ENCODE measurements at places on chromosomes 4 and X.

GRCh38 chr4:87188048-87188447 is 32.4 kb downstream of the KLHL8 start:
- DNase-seq, result no peak

DNA sequence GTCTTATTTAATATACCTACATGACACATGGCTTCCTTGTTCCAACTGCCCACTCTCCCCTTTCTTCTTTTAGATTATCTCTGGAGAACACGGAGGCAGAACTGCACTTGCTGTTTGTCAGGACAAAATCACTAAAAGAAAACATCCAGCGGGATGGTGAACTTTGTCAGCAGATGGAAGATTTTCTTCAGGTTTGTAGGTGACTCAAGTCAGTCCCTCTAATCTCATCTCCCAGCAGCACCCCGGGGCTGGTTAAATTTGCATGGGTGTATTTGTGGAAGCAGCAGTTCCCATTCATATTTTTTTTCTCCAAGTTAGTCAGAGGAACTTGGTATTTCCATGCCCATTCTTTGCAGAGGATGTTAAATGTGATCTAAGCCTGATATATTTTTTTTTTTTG is 31.8 kb downstream of the FHDC1 start:
- no peak for DNase-seq

GRCh38 chr4:42330002-42330592 is 67.2 kb upstream of the SHISA3 start:
- DNase-seq, result no peak

DNA sequence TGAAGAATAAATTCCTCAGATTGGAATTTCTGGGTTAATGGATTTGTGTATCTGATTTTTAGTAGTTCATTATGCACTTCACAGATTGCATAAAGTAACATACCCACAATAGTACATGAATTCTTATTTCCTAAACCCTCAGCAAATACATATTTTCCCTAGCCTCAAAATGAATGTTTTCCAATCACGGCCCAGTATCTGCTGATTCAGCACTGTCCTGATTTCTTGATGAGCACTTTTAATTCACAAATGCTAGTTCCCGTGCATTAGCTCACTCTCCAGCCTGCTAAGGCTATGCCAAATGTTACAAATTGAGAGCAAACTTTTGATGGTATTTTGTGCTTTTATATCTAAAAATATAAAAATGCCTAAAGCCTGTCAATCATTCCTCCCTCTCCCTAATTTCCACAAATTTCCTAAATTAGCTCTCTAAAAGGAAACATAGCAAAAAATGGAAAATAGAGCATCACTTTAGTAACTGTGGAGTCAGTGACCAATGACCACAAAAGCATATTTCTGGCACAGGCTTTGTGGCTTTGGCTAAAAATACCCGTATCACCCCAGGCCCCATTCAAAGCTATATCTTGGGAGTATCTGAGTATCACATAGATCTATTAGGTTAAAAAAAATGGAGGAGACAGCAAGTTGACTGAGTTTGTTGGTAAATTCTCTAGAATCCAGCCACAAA is 75.5 kb downstream of the NAF1 start:
- no peak for DNase-seq

DNA sequence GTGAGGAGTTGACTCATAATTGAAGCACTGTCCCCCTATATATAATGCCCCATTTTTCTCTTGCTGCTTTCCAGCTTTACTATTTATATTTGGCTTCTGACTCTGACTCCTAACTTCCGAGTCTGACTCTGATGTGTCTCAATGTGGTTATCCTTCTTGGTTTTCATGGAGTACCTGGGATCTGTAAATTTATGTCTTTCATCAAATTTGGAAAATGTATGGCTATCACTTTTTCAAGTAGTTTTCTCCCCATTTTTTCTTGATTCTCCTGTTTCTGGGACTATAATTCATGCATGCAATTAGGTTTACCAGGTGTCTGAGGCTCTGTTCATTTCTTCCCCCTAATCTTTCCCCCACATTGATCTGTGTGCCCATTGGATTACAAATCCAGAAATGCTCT is 156.8 kb upstream of the SFRP2 start:
- no peak for DNase-seq

- DNase-seq, result no peak
Measured at GRCh38 chrX:111504941-111505340, 6.5 kb upstream of the SERTM2 start.

DNA sequence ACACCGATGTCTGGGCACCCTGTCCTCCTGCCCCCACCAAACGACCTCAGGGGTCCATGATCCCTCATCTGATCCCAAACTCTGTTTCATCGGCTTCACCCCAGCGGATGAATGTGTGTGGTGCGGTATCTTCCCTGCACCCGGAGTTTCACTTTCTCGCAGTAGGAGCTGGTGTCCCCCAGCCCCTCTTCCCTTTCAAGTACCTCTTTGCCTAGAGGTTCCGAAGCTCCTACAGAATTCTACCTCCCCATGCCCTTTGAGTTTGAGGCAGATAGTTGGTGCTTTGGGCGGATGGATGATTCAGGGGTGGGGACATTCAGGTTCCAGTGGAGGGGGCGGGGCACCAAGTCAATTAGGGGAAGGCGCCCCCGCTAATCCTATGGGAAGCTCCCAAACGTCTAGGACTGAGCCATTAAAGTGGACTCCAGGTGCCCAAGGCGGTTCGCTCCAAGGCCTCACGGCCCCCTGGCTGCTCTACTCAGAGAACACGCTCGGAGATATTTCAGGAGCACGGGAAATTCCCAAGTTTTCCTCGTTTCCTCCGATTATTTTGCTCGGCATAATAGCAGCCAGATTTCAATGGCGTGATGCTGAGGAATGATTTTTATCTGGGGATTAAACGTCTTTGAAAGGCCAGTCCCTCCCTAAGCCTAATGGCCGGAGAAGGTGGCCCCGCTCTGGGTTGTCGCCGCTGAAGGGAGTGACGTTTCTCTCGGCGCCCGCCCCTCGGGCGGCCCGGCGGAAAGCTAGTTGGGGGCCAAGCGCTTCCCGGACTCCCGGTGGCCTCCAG is 1.3 kb downstream of the MSX1 start:
- peak; percentile 55 for DNase-seq

DNA sequence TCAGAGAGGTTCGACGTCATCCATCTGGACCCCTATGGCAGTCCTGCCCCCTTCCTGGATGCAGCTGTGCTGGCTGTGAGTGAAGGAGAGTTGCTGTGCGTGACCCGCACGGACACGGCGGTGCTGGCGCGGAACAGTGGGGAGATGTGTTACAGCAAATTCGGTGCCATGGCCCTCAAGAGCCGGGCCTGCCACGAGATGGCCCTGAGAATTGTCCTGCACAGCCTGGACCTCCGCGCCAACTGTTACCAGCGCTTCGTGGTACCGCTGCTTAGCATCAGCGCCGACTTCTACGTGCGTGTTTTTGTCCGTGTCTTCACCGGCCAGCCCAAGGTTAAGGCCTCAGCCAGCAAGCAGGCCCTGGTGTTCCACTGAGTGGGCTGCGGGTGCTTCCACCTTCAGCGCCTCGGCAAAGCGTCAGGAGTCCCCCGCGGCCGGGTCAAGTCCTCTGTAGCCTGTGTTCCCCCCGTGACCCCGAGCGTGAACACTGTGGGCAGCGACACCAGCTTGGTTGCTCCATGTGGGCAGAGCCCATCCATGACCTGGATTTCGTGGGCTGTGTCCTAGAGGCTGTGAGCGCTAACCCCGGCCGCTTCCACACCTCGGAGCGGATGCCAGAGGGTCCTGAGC is 186.7 kb upstream of the SLITRK2 start:
- DNase-seq, result no peak

GRCh38 chr4:178081896-178082295 is 639.7 kb upstream of the AGA start:
- no peak for DNase-seq

DNA sequence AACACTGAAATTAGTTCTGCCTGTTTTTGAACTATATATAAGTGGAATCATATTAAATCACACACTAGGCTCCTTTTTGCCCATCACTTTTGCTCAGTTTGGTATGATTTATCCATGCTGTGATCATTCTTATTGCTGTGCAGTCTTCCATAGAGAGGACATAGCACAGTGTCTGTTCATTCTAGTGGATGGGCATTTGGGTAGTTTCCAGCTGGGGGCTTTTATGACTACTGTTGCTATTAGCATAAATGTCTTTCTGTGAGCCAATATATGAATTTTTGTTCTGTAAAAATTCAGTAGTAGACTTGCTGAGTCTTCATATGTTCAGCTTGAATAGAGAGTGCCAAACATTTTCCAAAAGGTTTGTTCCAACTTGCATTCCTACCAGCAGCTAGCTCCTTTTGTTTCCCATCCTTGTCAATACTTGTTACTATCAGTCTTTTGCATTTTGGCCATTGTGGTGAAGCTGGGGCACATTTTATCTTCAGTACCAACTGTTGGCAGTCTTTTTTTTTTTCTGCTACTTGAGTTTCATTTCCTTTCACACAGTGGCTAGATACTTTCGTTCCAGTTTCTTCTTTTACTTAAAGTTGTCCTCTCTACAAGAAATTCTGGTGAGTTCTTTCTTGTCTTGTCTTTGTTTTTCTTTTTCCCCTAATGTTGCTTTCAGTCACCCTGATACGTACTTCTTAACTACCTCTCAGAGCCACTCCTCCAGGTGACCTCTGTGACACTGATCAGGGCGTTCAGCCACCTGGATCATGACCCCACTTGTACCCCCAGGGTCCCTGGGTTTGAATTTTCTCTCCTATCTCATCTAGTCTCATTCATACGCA is 87.0 kb downstream of the ANXA3 start:
- no peak for DNase-seq

- DNase-seq, result peak; percentile 83
Measured at GRCh38 chr4:153084980-153085630, 119.1 kb upstream of the TRIM2 start.

DNA sequence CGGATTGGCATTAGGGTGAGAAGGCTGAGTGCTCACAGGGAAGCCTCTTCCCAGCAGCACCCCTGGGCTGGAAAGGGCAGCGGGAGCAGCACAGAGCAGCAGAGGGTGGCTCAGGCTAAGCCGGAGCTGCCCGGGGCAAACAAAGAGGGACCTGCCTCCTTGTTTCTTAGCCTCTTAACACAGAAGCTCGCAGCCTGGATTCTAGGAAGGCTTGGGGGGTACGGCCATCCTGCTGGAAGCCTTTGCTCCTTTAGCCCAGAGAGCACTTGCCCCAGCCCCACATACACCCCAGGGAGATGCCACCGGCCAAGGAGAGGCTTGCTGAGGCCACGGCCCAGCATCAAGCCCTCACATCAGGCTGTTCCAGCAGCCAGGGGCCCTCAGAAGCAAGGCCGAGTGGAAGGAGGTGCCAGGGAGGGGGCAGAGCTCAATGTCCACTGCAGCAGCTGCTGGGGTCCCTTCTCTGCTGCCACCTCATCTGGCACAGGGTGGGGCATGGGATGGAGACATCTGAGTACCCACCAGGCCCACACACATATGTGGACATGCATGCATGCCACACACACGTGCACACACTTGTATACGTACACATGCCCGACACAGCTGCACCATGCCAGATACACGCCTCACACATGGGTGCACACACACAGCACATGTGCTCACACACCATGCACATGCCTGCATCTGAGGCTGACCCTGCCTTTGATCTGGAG is 20.3 kb upstream of the SPON2 start:
- peak; percentile 5 for DNase-seq

DNA sequence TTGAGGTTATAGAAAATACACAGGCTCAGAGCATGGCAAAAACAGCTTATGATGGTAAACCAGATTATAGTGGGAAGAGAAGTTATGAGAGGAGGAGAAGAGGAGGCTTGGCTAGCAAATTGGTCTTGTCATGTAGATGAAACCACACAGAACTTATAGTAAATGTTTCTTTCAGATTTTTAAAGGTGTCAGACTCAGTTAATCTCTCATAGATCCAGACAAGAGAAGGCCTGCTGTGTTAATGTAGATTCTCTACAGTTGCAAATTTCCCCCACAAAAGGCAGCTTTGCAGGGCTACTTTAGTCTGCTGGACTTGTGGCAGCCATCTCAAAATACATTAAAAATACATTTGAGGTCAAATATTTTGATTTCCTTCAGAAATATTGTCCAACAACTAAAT is 1731.7 kb downstream of the ARAP2 start:
- DNase-seq, result peak; percentile 1

Measured in ELF-1 (cell line).